ENCODE measurements at places on chromosomes 5 and 9. TPM values are rescaled to one million over a fixed set of nuclear protein-coding genes. Genes with fewer than 3 reads are reported as not detected.

SNX24 gene
- 6.3 TPM for total RNA-seq

CCNJL gene
- 4.9 TPM for total RNA-seq

POU5F2 gene
- 0.15 TPM for total RNA-seq

BTNL3 gene
- not detected for total RNA-seq

SYK gene
- total RNA-seq = not detected

LCN6 gene
- not detected for total RNA-seq

KLF4 gene
- total RNA-seq = 2.6 TPM

BARHL1 gene
- not detected for total RNA-seq

SLC6A7 gene
- not detected for total RNA-seq

UQCRQ gene
- total RNA-seq = 247 TPM

FANCC gene
- total RNA-seq = 5.4 TPM

IFNK gene
- not detected for total RNA-seq

SPINK13 gene
- total RNA-seq = not detected

FGD3 gene
- total RNA-seq = not detected

NR5A1 gene
- total RNA-seq = not detected

RAB3C gene
- total RNA-seq = 0.27 TPM

MYMK gene
- total RNA-seq = not detected

BRD3 gene
- total RNA-seq = 9.1 TPM

PDGFRB gene
- total RNA-seq = 0.69 TPM

ANKRD18B gene
- 0.34 TPM for total RNA-seq

IRF1 gene
- 63.9 TPM for total RNA-seq

OR13F1 gene
- not detected for total RNA-seq

ACTBL2 gene
- total RNA-seq = not detected

FABP6 gene
- total RNA-seq = not detected

CAMK4 gene
- total RNA-seq = 0.34 TPM

PCDHB13 gene
- 0.30 TPM for total RNA-seq

ABCA1 gene
- total RNA-seq = 5.6 TPM

SLC6A18 gene
- total RNA-seq = not detected

FAM221B gene
- total RNA-seq = not detected

ZNF618 gene
- total RNA-seq = 14.4 TPM

FREM1 gene
- not detected for total RNA-seq

OTP gene
- total RNA-seq = not detected

SPAG8 gene
- not detected for total RNA-seq

SLC25A2 gene
- 0.15 TPM for total RNA-seq

OR5C1 gene
- not detected for total RNA-seq

TOR4A gene
- total RNA-seq = 41.4 TPM

ORM2 gene
- not detected for total RNA-seq

JAK2 gene
- total RNA-seq = 6.0 TPM

GAPT gene
- not detected for total RNA-seq
